COLO829 (cell line): ENCODE measurements at places on chromosomes 7 and 10.
A peak's percentile ranks its signal among the peaks of the same experiment; 100 is the strongest.

DNA sequence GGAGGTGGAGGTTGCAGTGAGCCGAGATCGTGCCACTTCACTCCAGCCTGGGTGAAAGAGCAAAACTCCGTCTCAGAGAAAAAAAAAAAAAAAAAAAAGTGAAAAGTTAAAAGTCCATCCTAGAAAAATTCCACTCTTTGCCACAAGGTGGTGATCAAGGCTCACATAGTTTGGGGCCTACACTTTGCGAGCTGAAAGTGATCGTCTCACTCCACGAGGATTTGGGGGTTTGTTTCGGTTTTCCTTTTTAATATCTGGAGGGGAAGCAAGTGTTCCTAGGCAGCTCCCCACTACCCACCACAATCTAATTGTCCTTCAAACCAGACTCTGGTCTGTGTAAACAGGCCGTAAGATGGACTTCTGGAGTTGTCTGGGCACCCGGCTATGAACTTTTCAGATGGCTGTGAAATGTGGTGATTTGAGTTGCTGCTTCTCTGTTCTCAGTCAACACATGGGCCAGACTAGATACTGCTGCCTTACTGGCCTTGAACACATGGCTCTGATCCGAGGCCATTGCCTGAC, 27.1 kb downstream of the PRLHR start:
- DNase-seq = peak; percentile 69

DNA sequence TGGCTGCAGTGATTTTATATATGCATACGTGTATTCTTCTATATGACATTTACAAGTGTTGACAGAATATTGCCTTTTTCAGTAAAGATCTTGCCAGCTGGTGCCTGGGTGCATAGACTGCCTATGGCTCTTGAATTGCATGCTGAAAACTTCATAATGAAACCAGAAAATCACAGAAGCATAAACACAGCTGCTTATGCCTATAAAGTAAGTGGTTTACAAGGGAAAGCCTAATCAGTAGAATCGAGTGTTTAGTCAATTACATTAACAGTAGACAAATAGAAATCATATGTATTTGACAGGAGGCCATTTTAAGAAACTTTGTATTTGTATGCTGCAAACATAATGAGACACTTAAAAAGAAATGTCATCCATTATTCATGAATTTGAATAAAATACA, 82.5 kb downstream of the TMEM168 start:
- no peak for DNase-seq

DNA sequence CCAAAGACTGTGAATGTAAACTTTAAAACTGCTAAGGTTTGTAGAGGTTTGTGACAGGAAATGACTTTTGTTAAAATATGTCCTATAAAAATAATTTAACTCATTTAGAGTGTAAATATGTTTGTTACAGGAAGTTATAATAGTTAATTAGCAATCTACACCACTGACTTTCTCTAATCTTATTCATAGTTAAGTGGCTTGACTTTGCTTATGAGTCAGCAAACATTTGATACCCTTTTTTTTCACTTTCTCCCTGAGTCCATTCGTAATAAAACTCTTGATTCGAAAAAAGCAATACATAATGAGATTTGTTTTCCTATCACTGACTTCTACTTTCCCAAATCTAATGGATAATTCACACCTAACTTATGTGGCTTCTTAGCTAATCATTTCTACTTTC, 317.7 kb upstream of the SEMA3C start:
- no peak for DNase-seq

GRCh38 chr10:3714967-3715366, 70.0 kb downstream of the KLF6 start:
- DNase-seq = no peak

DNA sequence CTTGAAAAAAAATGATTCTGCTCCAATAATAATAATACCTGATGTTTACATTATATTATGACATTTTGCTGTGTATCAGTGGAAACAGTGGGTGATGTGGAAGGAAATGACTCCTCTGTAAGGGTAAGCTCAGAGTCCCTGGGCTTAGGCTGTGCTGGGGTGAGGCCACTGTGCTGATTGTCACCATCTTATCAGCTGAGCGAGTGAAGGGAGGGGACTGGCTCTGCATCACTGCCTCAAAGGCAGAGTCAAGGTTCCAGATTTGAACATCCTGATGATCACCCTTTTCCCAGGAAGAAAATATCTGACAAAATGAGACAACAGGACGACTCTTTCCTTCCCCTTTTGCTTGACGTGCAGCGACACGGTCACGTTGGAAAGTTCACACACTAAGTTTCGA, 24.0 kb upstream of the HABP2 start:
- no peak for DNase-seq

DNA sequence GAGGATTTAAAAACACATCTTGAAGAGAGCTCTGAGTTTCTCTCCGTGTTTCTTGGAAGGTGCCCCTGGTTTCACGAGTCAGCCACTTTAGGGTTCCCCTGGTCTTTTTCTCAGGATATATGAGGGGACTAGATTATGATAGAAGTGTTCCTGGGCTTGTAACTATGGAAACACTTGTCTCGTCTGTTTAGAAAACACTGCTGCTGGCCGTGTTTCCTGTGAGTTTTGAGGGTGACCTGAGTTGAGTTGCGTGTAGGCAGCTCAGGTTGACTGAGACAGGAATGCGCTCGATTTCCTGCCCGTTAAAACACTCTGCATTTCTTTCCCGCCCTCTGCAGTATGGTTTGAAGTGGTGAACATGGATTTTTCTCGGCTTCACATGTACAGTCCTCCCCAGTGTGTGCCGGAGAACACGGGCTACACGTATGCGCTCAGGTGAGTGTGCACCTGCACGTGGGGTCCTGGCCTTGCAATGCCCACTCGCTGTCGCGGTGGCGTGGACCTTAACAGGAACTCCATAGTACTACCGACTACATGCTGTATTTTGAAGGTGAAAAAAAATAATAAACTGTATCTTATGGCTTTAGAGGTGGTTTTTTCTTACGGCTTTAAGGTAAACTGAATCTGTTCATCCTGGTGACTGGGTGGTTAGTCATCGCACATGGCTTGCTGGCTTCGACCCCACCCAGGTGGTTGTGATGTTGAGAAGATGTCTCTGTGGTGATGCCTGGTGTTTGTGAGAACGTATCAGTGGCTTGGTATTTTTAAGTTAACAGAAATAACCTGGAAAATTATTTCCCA, at the start of gene SUN1:
Gene SUN1, plus strand, starts transcription at position 310 of the 801 bp plus-strand sequence. Its CDS starts 49 bp downstream, at position 359.
- peak; percentile 69 for DNase-seq

DNA sequence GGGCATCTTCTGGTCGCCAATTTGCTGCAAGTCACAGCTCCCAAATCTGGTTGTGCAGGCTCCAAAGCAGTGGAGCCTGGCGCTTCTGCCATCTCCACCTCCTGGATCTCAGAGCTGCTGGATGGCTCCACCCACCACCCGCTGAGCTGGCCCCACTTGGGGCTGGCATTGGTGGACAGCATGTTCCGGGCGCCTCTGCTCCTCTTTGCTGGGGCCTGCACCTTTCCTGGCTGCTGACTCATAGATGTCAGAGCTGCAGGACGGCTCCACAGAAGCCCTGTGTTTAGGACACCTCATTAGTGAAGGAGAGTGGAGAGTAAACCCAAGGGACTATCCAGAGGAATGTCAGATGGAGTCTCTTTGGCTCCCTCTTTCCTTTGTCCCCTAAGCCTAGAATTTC, 27.4 kb downstream of the MAPK8 start:
- no peak for DNase-seq

DNA sequence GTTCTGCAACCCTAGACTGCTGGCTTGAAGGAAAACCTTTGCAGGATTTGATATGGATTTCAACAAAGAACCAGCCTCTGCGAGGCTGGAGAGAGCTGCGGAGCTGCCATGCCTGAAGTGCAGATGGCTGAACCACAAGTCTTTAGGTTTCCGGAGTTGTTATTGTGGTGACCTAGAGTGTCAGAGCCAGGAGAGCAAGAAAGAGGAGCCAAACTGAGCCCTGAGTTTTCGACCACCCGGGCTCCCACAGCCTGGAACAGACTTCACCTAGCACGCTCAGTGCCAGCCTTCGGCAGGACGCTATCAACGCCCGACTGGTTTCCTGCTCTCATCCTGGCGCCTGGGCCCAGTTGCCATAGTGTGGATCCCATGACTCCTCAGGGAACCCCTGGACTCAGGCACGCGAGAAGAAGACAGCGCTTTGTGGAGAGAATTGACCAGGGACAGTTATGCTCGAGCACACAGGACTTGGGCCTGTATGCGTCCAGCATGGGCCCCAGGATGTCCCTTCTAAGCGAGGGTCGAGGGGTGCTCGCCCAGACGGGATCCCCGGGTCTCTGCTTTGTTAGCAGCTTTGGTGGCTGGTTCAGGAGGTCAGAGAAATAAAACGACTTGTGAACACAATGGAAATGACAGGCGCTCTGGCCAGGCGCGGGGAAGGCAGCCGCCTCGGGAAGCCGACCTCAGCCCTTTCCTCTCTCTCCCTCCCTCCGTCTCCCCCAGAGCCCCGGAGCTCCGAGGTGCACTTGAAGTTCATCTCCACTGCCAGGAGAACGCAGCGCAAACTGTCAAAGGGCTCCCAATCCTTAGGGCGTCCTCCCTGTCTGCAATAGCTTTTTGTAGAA, 1.8 kb upstream of the GAD2 start:
- no peak for DNase-seq

- no peak for DNase-seq
Measured at GRCh38 chr10:49168831-49169500, 19.2 kb downstream of the TMEM273 start.

DNA sequence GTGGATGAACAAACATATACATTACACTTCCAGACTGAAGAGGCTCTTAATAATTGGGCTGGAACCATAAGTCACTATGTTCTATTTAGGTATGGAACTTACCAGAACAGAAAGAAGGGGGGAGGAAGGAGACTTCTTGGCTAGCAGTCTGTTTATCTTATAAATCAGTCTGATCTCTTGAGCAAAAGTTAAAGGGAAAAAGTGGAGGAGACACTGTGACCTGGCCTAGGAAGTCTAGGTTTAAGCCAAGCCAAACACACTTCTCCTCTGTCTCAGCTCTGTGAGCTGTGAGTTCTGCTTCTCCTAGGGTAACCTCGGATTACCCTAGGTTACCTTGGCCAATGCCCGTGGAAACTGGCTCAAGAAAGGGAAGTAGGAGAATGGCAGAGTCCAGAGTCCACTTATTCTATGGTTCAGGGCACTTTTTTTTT, 95.2 kb downstream of the PFKFB3 start:
- DNase-seq = no peak

DNA sequence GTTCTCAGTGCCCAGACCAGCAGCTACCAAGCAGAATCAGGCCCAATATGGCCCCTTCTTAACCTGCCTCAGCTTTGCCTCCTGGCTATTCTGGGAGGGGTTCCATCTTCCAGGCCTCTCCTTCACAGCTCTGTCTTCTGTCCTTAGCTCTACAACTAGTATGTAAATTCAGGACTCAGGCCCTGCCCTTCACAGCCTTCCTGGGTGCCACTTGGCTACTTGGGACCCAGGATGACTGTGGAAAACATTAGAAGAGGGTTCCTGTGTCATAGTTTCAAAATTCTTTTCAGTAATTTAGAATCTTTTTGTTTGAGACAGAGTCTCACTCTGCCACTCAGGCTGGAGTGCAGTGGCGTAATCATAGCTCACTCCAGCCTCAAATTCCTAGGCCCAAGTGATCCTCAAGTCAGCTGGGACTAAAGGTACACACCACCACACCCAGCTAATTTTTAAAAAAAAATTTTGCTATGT, 33.2 kb upstream of the PAPSS2 start:
- no peak for DNase-seq

DNA sequence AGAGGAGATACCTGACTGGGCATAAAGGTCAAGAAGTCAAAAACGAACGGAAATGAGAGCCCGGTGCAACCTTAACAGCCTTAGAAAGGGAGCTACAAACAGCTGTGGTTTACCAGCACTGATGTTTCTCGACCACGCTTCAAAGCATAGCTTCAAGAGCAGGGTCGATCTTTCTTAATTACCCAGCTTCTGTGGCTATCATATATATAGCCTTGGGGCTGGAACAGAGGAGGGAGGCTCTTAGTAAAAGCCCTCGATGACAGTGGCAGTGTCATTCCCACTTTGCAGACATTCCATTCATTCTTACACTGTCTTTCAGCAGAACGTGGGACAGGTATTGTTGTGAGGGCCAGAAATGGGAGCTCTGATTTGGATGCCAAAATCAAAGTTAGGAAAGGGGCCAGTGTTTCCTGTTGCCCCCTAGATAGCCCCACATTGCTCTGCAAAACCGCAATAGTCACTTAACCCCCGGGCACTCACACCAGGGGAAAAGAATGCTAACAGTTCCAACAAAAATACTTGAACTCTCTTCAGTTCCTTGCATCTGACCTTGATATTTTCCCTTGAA, 141.5 kb downstream of the MTPAP start:
- DNase-seq = no peak

DNA sequence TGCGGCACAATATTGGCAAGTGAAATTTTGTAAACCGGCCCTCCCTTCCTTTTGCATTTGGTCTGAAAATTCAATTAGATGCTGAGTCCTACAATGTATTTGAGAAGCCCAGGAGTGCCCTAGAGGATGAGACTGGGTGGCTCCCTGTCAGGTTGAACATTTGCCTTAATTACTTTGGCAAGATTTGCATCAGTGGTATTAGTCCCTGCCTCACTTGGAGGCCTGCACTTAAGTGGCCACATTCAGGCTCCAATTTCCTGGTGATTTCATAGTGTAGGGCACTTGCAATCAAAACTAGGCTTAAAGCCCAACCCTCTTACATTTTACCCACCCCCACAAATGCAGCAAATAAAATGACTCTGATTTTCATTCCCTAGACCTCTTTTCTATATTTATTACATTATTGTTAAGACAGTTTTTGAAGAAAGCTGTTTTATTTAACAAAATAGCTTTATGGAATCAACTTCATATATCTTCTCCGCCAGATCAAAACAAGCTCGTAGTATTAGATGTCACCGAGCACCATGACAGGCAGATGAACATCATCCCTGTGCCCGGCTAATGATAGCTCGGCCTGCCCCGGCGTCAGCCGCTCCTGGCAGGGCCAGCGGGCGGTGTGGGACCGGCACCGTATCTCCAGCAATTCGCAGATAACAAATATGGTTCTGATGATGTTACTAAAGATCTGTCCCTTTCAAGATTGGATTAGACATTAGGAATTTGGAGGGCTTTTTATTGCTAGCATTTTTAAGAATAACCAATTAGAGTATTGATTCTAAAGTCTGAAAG, 73.6 kb downstream of the EGFR start:
- DNase-seq = no peak

- no peak for DNase-seq
Measured at GRCh38 chr7:151298765-151299164, 42.8 kb upstream of the NUB1 start.

DNA sequence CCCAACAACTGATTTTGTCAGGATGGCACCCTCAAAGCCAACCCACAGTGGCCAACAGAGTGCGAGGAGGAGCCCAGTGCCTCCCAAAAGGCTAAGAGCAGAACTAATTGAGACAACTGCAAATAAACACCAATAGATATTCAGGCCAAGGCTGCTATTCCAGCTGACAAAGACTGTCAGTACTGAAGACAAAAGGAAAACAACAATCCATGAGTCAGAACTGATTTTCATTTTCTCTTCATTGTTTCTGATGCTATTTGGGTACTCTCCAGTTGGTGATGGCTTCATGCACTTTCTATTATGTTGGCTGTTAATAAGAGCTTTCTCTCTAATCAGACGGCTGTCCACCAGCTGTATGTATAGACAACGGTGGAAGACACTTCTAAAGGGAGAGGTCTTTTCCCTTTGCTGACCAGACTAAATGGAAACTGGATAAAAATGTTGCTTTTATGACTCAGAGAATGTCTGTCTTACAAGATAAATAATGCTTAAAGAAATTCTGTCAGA, 515.9 kb downstream of the PARD3 start:
- DNase-seq = no peak
